T1000 (cell line): ENCODE measurements at places on chromosomes 7 and 10.
A peak's percentile ranks its signal among the peaks of the same experiment; 100 is the strongest.

DNA sequence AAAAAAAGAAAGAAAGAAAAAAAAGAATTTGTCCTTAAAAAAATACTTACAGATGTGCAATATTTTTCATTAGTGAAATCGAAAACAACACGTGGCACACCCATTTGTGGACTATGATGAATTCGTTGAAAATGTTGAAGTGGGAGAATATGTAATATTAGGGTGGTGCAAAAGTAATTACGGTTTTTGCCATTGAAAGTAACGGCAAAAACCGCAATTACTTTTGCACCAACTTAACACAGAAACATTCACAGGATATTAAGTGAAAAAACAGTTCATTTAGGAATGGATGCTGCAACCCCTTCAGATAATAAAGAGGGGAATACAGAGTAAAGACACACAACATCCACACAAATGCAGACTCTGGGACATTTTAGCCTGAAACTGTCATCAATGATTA lies 96.0 kb downstream of the CALN1 start:
- no peak for DNase-seq

GRCh38 chr7:28434510-28434909 lies 22.2 kb downstream of the CREB5 start:
- no peak for DNase-seq

GRCh38 chr7:102834999-102835398 lies 77.8 kb upstream of the LRRC17 start:
- DNase-seq = no peak

- no peak for DNase-seq
These were observed 44.8 kb downstream of the CLIP2 start for GRCh38 chr7:74334030-74334429.

DNA sequence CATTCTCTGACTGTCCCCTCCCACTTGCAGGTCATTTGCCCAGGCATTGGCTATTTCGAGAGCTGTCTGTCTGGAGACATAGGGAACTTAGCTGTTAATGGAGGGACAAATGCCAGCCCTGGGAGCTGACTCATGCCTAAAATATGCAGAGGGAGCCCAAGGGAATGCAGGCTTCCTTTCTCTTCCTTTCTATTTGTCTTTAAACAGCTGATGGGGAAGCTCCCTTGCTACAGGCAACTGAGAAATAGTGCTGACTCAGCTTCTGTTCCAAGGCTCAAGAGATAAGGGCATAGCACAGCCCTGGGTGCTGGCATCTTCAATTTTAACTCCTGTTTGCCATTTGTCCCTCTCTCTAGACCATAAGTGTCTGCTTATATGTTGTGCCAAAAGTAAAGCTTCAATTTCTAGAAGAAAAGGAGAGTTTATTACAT lies 82.7 kb upstream of the C1GALT1 start:
- peak; percentile 87 for DNase-seq

GRCh38 chr10:131772441-131772840 lies 128.4 kb upstream of the PPP2R2D start:
- DNase-seq = no peak

GRCh38 chr10:17655567-17656146 lies 11.7 kb downstream of the STAM start:
- peak; percentile 76 for DNase-seq

- DNase-seq = no peak
These were observed 84.3 kb downstream of the CFTR start for GRCh38 chr7:117564080-117564479.

DNA sequence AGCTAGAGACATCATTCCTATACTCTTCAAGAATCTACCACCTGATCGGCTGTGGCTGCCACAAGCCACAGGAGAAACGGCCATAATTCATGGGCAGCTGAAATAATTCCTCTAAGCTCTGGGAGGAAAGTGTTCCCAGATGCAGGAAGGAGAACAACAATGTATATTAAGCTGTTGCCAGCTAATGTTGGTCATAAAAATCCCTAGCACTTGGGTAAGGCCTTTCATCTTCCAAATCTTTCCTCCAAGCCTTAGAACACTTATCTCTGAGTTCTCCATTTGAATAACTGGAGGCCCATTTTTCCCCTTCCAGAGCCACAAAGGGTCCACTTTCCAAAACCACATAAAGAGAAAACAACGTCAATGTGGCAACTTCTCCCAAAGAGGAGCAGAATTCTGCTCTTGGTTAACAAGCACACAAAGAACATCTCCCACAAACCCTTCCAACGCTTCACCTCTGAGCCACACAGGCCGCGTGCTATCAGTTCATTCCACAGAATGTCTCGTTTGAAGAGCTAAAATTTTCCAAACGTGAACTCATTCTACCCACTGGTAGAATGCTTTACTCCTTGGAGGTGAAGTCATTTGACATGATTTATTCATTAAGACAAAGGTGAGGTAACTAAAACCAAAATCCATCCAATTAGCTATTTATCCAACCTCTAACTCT lies 11.2 kb downstream of the KCNMA1 start:
- no peak for DNase-seq

DNA sequence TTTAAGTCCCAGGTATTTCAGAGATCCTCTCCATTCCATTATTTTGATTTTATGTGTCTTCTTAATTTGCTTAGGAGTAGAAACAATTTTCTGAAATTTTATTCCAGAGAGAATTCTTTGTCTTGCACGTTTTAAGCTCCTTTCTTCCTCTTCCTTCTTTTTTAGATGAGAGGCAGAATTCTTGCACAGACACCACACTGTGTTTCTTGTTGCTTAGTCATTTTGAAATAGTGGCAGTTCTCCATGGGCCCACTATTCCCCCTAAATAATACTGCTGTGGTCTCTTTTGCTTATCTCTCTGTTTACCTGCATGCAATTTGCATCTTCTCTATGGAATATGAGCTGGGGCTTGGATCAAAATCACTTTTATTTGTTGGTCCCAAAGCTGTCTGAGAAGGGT lies 54.3 kb upstream of the WAC start:
- DNase-seq = no peak

DNA sequence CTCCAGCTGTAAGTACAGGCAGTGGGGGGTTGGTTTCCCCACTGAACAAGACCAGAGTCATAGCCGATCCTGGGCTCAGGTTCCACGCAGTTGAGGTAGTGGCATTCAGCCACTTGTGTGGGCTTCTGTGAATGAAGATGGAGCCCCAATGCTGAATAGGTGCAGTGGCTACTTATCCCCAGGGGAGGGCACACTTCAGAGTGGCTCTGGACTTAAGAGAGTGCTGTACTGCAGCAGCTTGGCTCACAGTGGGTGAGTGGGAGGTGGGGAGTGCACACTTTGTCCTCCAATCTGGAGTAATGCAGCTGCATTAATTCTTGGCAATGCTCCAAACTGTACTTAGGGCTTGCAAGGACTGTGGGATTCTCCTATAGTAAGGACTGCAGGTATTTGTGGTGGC lies 81.9 kb downstream of the BUB3 start:
- DNase-seq = no peak

GRCh38 chr7:155454183-155455112 lies 3.5 kb upstream of the EN2 start:
- no peak for DNase-seq

GRCh38 chr7:157009778-157010587 lies 480 bp downstream of the MNX1 start:
- no peak for DNase-seq

- DNase-seq = no peak
These were observed 107.3 kb upstream of the SGCE start for GRCh38 chr7:94763268-94763667.

- no peak for DNase-seq
These were observed 719.6 kb upstream of the GRM3 start for GRCh38 chr7:85924062-85924461.

GRCh38 chr7:78165454-78165853 lies 366.9 kb downstream of the PHTF2 start:
- no peak for DNase-seq

DNA sequence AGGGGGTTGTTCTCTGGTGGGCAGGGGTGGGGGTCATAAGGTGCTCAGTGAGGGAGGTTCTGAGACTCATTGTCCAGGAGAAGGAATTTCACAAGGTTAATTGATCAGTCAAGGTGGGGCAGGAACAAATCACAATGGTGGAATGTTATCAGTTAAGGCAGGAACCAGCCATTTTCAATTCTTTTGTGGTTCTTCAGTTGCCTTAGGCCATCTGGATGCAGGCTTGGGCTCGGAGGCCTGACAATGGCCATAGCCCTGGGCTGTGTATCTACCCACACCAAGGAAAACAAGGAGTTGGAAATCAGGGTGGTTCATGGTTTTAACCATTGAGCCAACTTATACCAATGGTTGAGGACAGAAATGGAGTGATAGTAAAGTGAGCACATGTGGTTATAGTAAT lies 1221.8 kb downstream of the TYW1 start:
- DNase-seq = no peak

GRCh38 chr7:26560526-26561256 lies 269.0 kb downstream of the SNX10 start:
- no peak for DNase-seq

DNA sequence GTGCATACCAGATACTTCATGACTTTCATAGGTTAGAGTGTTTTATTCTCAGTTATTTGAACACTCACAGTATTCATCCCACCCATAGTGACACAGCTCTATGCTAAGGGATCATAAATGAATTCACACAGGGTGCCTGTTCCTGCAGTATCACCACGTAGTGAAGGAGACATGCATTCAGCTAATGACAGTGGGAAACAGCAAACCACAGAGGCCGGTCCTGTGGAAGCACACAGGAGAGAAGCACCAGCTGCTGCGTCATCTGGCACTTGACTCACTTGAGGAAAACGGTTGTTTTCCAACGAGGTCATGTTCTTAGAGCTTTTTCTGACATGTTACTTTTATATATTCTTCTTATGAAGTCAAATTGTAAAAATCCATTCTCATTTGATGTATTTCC lies 73.0 kb downstream of the UBE3C start:
- DNase-seq = no peak

- DNase-seq = no peak
These were observed 209.6 kb upstream of the PLXNA4 start for GRCh38 chr7:132785870-132786269.

- no peak for DNase-seq
These were observed 107.5 kb downstream of the REEP3 start for GRCh38 chr10:63628526-63629362.
